Stimulated activated CD8-positive, alpha-beta memory T cell treated with anti-CD3 and anti-CD28 coated beads, Interleukin-15, amount 100 ng/mL, for 4 hours (primary cell): ENCODE measurements at places on chromosomes 1 and 21.

- DNase-seq: no peak
Observed at GRCh38 chr21:34357889-34358288, 5.9 kb upstream of the KCNE2 start.

DNA sequence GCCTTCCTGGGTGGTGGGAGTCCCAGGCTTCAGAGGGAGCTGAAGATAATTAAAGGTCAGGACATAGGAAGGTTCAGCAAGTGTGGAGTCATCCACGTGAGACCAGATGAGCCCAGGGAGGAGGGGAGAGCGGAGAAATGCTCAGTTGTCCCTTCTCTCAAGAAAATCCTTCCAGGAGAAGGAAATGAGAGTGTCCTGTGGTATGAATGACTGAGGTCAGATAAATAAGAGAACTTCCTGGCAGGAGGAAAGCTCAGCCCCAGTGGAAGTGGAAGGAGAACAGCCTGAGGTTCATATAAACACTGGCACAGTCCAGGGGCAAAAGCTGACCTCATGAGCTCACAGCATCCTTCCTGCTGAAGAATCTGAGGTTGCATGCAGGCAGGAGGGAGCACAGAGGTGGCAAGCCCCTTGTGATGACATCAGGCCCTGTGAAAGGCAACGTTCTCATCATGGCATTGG lies 97.6 kb downstream of the NAV1 start:
- no peak for DNase-seq

GRCh38 chr1:230087028-230087716 lies 20.1 kb downstream of the GALNT2 start:
- DNase-seq: no peak

DNA sequence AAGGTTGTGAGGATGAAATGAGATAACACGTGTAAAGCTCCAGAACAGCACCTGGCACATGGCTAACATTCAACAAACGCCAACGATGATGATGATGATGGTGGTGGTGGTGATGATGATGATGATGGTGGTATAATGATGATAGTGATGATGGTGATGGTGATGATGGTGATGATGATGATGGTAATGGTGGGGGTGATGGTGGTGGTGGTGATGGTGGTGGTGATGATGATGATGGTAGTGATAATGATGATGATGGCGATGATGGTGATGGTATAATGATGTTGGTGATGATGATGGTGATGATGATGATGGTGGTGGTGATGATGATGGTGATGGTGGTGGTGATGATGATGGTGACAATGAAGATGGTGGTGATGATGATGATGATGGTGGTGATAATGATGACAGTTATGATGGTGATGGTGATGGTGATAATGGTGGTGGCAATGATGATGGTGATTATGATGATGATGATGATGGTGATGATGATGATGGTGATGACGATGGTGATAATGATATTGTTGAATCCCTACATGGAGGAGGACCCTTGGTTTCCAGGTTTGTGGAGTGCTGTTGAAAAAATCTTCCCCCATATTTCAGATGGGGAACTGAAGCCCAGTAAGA lies 54.1 kb downstream of the DMRTA2 start:
- no peak for DNase-seq

DNA sequence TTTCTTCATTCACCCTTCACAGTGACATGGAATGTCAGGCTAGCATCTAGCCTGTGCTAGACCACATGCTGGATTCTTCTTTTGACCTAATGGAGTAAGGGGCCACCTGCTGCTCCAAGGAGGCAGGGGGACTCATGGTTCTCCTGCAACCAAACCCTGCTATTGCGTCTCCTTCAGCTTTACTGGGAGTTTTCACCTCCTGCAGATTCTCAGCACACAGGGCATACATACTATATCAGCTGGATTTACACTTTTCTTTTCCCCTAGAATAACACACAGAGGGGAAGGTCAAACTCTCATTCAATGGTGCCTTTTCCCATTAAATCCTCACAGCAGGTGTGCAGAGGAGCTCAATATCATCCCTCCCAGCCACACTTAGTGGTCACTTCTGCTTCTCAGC lies 16.6 kb upstream of the AK5 start:
- DNase-seq: no peak

- no peak for DNase-seq
Observed at GRCh38 chr1:153610811-153611301, 2.1 kb downstream of the S100A16 start.

- DNase-seq: no peak
Observed at GRCh38 chr1:95127380-95127779, 10.2 kb downstream of the TLCD4 start.

- no peak for DNase-seq
Observed at GRCh38 chr21:41932191-41932575, 21.6 kb downstream of the C2CD2 start.

DNA sequence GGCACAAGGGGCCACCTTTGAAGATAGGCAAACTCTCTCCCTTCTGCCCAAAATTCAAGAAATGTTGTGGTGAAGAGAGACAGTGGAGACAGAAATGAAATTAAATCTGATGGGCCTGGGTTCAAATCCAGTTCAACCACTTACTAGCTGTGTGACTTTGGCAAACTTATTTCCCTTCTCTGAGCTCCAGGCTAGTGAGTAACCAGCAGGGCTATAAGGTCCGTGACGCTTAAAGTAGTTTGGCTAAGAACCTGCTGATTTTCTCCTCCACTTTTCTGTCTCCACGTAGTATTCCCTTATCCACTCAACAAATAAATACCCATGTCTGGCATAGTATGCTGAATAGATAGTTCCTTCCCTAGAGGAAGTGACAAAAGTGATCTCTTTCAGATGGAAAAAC lies 1.9 kb downstream of the SLC2A1 start:
- DNase-seq: no peak

DNA sequence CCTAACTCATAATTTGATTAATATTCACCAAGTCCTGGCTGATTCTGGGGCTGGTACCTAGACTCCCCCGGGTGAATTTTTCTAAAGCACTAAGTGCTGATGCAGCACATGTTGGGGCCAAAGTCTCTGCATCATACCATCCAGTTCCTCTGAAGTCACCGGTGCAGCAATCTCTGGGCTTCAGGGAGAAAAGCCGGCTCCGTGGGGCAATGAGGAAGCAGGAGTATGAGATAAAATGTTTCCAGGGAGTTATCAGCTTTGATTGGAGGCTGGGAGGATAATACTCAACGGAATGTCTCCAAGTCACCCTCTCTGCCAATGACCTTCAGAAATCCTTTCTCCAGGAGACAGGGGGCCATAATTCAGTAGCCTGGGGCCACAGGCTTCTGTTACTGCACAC lies 1.2 kb downstream of the FCAMR start:
- DNase-seq: no peak

GRCh38 chr21:45540601-45540970 lies 1.7 kb downstream of the SLC19A1 start:
- DNase-seq: no peak

DNA sequence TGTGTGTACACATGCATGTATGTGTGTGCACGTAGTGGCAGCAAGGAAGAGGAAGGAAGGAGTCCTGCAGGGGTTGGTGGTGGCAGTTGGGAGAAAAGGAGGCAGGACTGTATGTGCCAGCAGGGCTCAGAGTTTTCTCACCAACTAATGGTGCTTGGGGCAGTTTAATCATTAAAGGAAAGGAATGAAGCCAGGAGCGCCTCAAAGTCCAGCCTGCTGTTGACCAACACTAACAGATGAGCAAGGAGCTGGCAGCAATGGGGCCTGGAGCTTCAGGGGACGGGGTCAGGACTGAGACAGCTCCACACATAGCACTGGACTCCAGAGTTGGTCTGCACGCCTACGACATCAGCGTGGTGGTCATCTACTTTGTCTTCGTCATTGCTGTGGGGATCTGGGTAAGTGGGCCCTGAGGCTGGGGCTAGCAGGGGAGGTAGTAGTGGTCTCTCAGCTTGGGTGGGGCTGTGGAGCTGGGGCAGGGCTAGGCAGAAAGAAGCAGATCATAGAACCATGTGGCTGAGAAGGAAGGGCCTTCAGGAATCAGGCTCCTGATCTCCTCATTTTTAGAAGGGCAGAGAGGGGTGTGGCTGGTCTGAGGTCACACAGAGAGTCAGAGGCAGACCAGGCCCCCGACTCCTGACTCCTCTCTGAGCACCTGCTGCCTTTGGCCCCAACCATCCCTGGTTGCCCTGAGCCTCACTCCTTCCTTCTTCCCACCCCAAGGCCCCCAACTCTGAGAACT lies at the start of gene SLC5A9:
SLC5A9 (plus strand) TSS at position 216 of the 742 bp plus-strand sequence; CDS start at position 237, 21 bp downstream.
- no peak for DNase-seq

GRCh38 chr1:113282893-113283285 lies 107.4 kb upstream of the MAGI3 start:
- DNase-seq: no peak

DNA sequence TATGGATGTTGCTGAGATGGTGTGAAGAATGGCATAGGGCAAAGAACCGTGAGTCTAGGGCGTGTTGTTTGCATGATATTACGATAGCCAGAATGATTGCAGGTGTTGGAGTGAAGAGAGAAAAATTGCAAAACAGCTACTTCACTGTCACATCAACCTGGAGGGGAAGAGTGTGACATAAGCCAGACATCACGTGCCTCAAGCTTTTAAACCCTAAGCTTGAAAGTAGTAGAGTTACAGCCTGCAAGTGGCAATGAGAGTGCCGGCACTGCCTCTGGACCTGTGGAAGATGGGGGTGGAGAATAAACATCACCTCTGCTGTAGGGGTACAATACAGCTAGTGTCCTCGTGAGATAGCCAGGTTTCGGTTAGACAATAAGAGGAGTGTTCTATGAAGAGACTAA lies 11.1 kb downstream of the EEIG2 start:
- DNase-seq: no peak

DNA sequence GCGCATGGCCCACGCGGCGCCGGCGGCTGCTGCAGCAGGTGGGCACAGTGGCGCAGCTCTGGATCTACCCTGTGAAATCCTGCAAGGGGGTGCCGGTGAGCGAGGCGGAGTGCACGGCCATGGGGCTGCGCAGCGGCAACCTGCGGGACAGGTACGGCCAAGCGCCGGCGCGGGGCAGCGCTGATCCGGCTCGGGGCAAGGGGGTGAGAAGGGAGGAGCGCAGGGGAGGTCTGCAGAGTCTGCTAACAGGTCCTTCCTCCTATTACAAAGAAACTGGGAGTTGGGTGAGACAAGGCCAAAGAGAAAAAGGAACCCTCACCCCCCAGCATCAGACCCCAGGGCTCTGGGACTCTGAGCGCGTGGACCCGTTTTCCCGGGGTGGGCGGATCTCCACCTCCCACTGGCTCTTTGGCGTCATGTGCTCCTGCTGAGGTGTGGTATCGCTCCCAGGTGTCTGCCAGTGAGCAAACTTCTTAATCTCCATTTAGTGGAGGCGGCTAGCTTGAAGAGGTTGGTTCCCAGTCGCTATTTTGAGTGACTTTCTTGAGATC lies 431 bp downstream of the MTARC1 start:
- DNase-seq: no peak

- no peak for DNase-seq
Observed at GRCh38 chr1:16907870-16908758, 12.3 kb downstream of the RNU1-2 start.

- no peak for DNase-seq
Observed at GRCh38 chr1:150613061-150613920, 16.1 kb downstream of the ENSA start.
